ENCODE measurements at places on chromosomes 1 and 21.

- DNase-seq: no peak
These were observed 13.9 kb downstream of the WNT2B start for GRCh38 chr1:112522621-112523020.

DNA sequence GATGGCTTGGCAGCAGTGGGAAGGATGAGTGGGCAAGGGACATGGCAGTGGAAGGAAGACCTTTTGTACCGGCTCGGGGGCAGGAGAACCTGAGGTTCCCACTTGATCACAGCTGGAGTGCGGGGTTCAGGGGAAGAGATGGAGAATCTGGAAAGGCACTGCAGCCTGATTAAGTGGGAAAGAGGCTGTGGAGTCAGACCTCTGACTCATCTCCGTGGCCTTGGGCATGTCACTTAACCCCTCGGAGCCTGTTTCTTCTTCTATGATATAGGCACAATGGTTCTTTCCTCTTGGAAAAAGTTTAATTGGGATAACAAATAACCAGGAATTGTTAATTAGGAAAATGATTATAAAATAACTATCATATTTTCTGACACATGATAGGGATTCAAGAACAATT, 13.1 kb upstream of the TMEM61 start:
- DNase-seq: no peak

DNA sequence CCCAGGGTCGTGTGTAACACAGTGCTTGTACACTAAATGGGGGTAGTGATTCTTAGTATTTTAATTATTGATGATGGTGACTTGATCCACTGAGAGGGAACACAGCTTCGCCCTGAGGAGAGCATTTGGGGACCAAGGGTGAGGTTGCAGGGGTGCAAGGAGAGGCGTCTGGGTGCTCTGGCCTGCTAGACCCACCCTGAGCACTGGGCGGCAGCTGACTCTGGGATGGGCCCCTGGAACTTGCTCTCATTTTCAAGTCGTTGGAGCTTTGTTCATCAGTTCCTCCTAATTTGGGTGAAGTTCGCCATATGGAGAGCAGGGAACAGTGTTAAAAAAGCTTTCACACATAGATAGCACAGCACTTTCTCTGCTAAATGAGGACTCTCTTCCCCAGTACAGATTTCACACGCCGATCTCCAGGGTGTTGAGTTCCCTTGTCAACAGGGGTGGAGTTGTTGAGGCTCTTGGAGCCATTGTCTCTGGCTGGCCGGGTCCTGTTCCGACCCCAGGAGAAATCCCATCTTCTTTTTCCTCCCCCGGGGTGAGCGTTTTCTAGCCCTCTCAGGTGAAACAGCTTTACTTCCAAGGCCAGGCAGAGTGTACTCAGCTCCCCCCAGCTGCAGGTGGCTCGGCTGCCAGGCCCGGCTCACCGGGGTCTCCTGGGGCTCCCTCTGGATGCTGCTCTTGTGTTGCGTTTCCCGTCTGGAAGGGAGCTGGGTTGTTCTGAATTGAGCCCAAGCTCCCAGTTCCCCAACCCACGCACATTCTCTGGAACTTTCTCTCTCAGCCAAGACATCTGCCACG, 367.4 kb downstream of the RPS6KC1 start:
- no peak for DNase-seq

DNA sequence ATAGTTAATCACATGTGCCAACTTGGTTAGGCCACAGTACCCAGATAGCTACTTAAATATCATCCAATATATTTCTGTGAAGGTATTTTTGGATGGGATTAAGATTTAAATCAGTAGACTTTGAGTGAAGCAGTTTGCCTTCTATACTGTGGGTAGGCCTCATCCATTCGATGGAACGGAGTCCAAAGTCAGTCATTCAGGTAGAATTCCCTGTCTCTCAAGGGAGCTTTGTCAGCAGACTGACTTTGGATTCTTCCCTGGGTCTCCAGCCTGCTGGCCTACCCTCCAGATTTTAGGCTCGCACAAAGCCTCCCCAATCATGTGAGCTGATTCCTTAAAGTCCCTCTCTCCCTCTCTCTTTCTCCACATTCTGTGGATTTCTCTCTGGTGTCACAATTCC, 145.1 kb upstream of the MAGI3 start:
- DNase-seq: no peak

- DNase-seq: no peak
These were observed 123.0 kb upstream of the TMPRSS2 start for GRCh38 chr21:41630917-41631316.

DNA sequence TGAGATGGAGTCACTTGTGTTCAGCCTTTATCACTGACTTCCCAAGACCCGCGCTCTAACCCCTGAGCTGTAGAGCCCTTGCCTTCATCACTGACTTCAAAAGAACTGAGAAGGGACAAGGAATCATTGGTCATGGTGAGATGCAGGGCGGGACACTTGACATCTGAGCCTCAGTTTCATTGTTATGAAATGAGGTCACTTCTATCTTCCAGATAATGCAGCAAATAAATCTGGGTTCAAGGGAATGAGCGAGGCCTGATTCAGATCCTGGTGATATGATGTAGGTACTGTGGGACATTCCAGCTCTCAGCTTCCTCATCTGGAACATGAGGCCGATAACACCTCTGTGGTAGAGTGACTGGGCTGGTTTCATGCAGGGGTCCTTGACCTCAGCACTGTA, 13.8 kb downstream of the KAZN start:
- DNase-seq: no peak
